ENCODE measurements at places on chromosomes 1 and 21. TPM values are rescaled to one million over a fixed set of nuclear protein-coding genes. Genes with fewer than 3 reads are reported as not detected.
A peak's percentile ranks its signal among the peaks of the same experiment; 100 is the strongest.

GRCh38 chr1:16615253-16616252 is 2.2 kb upstream of the NBPF1 start:
- DNase-seq, result no peak

DNA sequence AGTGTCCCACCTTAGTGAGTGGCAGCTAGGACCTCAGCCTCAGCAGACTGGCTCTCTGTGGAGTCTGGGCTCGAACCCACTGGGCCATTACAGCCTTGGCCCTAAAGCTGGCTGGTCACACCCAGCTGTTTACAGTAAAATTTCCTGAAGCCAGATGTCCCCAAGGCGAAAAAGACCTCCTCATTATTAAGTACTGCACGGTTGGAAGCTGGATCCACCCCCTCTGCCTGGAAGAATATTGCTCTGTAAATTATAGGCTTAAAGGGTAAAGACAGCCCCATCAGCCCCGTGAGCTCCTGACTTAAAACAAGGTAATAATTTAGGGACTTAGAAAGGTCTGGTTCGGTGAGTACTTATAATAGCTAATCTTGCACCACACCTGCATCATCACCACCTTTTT is 30.3 kb upstream of the TMEM51 start:
- DNase-seq, result no peak

DNA sequence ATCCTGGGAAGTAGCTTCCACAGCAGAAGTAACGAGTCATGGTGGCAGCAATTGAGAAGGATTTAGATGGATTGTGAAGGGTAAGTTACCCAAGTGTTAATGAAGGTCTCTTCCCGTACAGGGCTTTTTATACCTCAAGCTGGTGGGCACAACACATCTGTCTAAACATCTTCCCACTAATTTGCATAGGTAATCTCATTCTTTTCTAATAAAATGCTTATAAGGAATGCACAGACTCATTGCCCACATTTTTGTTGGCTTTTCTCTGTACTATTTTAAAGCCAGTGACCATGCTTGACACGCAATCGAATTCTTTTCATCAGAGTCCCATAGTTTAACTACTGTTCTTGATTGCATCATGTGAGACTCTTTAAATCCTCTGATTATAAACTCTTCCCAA is at the start of gene KRTAP7-1:
KRTAP7-1 (minus strand) TSS at position 101 of the 400 bp plus-strand sequence; CDS start at position 40, 61 bp downstream.
- DNase-seq, result no peak

DNA sequence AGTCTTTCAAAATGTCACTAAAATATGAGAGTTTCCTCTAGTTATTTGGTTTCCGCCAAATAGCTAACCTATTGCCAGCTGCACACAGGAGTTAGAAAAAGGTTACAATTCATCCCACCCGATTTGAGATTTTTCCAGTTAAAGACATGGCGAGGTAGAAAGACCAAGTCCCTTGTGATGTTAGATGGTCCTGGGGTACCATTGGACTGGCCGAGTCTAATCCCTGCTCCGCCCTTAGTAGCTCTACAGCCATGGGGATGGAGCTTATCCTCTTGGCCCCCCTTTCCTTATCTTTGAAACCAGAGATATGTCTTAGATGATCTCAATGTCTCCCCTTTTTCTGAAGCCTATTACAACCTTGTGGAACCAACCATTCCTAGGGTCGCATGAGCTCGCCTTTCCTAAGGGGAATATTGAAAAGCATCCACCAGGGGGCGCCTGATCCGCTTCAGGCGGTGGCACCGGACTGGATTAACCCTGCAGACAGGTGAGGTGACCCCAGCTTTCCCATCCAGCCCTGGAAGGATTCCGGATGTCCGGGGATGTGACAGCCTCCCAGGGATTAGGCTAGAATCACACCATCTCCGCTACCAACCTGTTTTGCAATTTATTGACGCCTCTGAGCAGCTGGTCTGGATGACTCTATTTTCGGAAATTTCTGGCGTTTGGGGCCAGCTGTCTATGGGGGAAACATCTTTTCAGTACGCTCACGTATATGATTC is 68.3 kb upstream of the SIM2 start:
- peak; percentile 38 for DNase-seq

GRCh38 chr1:91699339-91699974 is 186.5 kb downstream of the TGFBR3 start:
- DNase-seq, result no peak

- no peak for DNase-seq
These were observed at the start of gene LCE1F for GRCh38 chr1:152774875-152775274. LCE1F (plus strand) TSS chr1:152775140; CDS start chr1:152776372, 1,232 bp downstream.

GRCh38 chr1:166470441-166470840 is 303.6 kb upstream of the FAM78B start:
- DNase-seq, result no peak

DNA sequence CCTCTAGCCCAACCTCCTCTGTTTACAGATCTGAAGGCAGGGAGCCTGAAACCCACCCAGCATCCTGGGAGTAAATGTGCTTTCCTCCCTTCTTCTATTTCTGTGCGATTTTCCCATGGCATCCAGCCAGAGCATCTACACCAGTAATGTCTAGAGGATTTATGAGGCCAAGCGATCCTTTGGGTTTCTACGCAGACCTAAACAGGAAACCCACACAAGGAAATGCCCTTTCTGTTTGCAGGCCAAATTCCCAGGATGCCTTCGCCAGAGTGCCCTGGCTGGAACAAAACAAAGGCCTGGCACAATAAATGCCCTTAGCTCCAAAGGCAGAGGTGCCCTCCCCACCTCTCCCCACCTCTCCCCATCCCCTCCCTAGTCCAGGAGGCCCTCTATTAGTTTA is 110.5 kb upstream of the CDC42BPA start:
- DNase-seq, result no peak

GRCh38 chr21:43345746-43346409 is 81.1 kb downstream of the SIK1 start:
- DNase-seq, result peak; percentile 52

DNA sequence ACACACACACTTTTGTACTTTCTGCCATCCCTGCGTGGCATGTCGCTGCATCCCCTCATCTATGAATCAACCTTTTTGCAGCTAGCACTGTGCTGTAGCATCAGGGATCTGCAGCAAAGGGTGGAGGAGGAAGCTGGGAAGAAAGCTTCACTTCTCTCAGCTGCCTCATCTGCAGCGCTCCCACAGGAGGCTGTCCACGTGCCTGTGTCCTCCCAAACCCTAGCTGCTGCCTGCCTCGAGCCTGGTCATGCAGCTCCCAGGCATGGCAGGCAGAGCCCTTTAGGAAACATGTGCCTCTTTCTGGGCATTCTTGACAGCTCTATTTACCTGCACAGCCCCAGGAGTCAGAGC is 262.1 kb upstream of the SGIP1 start:
- no peak for DNase-seq

Gene CRYZ
- total RNA-seq, result 10.9 TPM

Gene SNAP47
- 30.5 TPM for total RNA-seq

Gene GUCA2B
- not detected for total RNA-seq

Gene RHBDL2
- not detected for total RNA-seq

Gene MYBPH
- not detected for total RNA-seq

Measured in activated naive CD8-positive, alpha-beta T cell treated with anti-CD3 and anti-CD28 coated beads for 36 hours (primary cell).